ENCODE measurements at places on chromosomes 4 and X.

DNA sequence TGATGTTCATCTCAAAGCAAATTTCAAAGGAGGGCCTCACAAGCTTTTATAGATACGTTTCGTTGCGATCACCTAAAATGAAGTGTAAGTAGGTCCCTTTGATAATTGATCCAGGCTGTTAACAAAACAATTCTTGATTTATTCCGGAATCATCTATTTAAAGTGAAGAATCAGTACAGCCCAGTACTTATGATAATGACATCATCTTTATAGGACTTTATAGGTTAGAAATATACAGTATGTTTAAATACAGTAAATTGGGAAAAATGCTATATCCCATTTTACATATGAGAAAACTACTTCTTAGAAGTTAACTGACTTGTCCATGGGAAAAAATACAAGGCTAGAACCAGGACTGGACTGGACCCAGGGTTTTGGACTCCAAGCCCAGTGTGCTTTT lies 3.7 kb downstream of the PTCHD1 start:
- DNase-seq: no peak

DNA sequence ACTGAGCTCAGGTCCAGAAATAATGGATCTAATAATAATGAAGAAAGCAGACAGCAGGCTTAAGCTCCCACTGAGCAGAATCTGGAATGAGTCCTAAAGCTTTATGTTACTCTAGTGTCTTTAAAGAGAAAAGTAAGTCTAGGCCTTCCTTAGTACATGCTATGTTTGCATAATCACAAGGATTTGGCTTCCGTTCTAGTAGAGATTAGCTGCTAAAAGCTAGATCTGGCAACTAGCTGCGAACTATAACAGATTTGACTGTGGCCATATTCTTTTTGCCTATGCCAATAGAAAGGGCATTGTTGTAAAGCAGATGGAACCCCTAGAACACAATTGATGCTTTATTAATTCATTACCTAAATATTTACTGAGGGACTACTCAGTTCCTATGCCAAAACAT lies 19.0 kb downstream of the COX7B2 start:
- DNase-seq: no peak

DNA sequence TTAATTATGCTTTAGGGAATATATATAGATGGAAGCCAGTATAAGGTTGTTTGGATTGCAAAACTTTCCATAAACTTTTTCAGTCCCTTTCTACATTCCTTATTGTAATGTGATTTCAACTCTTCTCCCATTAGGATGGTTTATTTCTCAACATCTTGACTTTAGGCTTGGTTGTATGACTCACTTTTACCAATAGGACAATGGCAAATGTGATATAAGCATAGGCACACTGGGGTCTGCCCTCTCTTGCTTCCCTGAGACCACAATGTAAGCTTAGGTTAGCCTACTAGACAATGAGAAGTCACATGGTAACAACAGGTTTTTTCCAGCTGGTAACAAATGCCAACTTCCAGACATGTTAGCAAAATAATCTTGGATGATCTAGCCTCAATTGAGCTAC lies 163.3 kb upstream of the RBPJ start:
- no peak for DNase-seq

DNA sequence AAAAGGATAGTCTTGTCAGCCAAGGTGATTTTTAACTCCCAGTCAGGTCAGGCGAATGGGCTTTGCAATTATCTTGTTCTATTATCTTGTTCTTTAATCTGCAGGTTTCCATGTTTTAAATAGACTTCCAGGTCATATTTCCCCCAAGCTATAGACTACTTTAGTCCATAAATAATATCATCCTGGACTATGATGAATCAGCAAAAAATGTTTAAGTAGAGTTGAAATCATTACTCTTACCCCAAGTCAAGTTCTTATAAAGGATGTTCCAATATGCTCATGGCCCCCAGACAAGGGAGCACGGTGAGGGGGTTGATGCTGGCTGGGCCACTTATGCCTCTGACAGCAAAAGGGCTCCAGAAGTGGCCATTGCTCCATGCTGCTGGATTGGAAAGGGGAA lies 75.1 kb downstream of the SLC2A9 start:
- no peak for DNase-seq

DNA sequence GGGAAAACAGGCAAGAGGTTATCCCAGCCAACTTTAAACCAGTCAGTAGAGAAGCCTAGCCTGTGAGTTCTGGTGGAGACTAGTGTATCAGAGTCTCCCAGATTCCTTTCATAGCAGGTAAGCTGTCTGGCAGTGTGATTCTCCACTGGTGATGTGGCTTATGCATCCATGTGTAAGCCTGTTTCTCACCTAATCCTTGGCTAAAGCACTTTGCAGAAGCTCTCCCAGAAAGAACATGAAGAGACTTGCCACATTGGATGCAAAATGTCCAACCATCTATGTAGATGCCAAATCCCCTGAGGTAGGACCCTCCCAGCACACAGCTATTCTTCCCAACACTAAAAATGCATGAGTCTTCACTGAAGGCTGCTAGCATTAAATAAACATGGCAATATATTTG lies 111.7 kb downstream of the CHRNA9 start:
- no peak for DNase-seq

DNA sequence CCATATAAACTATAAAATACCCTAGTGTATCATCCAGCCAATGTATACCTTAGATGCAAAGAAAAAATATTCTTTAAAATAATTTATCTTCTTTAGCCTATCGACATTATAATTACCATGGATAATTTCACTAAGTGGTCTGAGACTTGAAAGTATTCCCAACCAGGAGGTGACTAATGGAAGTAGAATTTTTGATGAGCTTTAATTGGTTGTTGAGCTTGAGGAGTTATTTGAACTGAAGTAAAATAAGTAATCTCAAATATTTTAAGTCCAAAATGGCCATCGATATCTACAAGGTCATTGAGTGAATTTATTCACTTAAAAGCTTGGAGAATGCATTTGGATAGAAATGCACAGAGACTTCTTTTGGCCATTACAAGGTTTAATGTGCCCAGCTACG lies 436.2 kb downstream of the TLL1 start:
- no peak for DNase-seq

DNA sequence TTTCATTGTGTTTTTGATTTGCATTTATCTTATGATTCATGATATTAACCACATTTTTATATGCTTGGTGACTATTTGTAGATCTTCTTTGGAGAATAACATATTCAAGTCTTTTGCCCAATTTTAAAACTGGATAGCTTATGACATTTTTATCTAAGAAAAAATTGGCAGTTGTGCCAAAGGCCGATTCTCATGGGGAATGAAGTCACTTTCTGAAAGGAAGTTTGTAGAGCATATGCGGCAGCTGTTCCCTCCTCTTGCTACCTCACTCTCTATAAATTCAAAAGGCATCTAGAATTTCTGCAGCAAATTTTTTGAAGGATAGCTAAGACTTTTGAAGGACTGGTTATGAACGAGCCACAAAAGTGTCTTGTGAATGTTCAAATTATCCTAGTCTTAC lies 2353.5 kb downstream of the ARAP2 start:
- DNase-seq: no peak

Measured in NCI-H460 (cell line).